ENCODE measurements at places on chromosomes 3 and 15.

GRCh38 chr3:181694805-181695660, 16.7 kb upstream of the SOX2 start:
- DNase-seq = peak; percentile 70

DNA sequence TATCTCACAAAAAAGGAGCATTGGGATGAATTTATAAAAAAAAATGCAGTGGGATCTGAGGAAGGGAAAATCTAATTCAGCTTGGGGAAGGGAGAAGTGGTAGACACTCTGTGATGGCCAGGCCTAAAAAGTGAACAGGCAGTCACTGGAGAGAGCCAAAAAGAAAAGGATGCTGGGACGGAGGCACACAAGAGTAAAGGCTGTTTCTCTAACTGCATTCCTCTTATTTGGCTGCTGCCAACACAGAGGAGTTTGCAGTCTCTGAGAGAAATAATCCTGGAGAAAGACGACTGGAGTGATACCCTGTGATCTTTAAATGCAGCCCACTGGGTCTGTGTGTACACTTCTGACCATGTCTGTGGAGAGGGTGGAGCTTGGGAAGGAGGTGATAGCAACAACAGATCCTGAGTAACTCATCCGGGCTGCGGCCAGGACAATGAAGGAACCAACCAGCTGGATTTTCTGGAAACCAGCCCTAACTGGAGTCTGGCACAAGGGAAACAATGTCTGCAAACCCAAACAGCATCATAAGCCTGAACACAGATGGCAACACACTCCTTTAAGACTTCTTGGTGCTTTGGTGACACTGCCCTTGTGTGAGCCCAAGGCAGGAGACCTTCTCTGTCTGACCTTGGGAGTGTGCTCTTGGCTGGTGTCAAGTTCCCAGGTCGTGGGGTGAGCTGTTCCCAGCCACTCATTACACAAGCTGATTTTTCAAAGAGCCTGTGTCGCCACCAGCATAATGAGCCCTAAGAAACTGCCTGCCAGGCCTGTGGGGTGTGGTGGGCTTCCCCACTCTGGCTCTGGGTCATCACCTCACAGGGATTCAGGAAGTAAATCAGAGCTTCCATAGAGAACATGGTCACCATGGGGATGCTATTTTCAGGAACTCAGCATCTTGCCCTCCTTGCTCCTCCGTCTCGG, 8.0 kb downstream of the FYCO1 start:
- DNase-seq = no peak

DNA sequence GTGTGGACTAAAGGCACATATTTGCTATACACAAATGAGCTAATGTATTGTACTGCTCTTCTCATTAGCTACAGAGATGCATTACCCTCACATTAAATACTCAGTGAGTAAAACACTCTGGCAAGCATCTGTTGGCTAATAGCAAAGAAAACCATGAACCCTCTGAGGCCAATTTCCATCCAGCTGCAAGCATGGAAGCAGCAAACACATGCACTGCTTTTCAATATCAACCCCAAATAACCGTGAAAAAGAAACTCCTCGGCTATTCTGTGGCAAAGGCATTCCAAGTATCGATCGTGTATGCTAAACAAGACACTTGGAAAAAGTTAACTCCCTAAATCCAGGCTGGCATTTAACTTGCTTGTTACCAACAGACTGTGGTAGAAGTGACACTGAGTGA, 67.0 kb downstream of the PEAK1 start:
- no peak for DNase-seq

DNA sequence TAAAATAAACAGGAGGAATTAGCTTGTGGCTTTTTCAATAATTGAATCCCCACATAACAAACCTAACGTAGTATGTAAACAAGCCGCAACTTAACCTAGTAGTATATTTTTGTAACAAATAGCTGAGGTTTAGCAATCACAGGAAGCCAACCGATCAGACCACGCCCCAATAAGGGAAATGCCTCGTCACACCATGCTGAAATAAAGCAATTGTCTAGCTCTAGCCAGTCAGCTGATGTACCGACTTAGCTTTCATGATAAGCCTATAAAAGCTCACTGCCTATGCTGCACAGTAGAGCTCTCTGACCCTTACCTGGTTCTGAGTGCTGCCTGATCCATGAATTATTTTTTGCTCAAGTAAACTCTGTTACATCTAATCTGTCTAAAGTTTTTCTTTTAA, 208.9 kb downstream of the ROBO1 start:
- DNase-seq = no peak

- DNase-seq = no peak
Measured at GRCh38 chr15:39304931-39305728, 275.7 kb upstream of the THBS1 start.

DNA sequence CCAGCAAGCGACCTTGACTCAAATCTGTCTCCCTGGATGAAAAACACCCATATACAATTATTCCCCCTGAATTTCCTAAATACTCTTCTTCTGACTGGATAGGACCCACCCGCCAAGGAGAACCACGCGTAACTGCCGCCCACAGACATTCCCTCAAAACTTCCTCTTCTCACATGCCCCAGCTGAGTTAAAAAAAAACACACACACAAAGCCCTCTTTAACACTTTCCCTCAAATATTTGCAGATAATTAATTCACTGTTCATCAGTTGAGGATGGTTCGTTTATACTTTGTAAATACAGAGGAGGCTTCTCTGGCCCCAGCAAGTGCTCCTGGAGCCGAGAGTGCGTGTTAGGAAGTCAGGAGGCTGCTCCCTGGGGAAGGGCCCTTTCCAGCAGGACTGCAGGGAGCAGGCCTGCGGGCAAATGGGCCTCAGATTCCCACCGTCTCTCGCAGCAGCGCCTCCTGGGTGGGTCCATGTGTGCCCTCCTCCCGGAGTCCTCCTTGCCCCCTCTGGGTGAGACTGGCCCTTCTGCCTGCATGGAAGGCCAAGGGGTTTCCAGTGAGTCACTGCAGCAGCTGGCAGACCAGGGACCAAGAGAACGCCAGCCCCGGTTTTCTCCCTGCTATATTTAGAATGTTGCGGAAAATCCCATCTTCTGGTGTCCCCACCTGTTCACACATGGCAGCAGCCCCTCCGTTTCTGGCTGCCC, 46.8 kb downstream of the MGLL start:
- DNase-seq = no peak

GRCh38 chr3:63492464-63492863, 160.0 kb upstream of the SNTN start:
- no peak for DNase-seq

DNA sequence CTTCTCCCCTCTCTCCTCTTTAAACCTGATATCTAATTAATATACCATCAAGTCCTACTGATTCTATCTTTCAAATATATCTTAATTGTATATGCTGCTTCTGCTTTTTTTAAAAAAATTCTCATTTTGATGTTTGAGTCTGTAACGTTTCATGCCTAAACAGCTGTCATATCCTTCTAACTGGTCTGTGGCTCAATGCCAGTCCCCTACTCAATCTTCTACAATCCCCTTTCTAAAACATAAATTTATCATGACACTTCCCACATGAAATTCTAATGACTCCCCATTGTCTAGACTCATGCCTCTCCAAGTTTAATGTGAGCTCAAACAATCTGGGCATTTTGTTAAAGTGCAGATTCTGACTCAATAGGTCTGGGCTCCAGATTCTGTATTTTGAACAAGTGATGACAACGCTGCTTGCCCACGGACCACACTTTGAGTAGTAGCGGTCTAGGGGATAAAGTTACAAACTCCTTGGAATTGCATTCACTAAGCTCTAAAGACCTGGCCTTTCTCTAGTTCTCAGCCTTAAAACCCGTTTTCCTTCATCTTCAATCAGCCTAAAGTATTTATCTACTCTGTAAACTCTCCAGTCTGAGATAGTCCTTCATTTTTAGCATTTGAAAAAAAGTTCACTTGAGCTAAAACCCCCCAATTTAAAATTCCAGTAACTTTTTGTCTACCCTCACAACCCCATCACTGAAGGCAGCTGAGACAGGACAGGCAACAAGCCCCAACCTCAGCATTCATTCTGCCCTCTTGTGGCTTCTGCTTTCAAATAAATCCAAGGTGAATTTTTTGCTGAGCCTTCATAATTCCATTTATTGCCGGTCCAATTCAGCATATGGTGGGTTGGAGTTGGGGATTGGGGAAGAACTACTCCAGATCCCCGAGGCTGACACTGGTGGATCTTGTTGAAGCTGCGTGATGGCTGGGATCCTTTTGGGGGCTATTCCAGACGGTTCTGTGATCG, 88.1 kb upstream of the THRB start:
- DNase-seq = no peak

GRCh38 chr3:198113206-198114053, 153.4 kb downstream of the LMLN start:
- peak; percentile 53 for DNase-seq

- DNase-seq = no peak
Measured at GRCh38 chr3:73216310-73216709, 154.9 kb downstream of the EBLN2 start.

GRCh38 chr15:67076147-67076843, 10.9 kb downstream of the SMAD3 start:
- DNase-seq = no peak
